Myocyte (in vitro differentiated cells): ENCODE measurements at places on chromosomes 3 and 15.

DNA sequence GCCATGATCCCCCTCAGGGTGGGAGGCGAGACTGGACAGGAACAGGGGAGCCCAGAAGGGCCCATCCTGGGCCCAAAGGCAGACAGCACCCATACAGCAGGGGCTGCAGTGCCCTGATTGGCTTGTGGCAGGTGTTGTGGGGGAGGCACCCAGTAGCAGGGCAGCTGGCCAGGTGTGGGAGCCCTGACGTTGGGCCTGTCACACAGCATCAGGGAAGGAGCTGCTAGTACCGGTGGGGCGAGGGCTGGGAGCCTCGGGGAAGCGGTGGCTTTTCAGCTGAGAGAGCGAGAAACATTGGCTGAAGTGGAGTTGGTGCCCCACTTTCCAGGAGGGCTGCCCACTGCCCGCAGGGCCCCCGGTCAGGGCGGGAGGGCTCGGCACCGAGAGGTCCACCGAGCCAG is 19.7 kb upstream of the CYP11A1 start:
- no peak for DNase-seq

GRCh38 chr3:50370594-50370993 is 11.3 kb upstream of the TMEM115 start:
- no peak for DNase-seq

- DNase-seq, result peak; percentile 60
Observed at GRCh38 chr3:155870945-155871745, 695 bp downstream of the GMPS start.

DNA sequence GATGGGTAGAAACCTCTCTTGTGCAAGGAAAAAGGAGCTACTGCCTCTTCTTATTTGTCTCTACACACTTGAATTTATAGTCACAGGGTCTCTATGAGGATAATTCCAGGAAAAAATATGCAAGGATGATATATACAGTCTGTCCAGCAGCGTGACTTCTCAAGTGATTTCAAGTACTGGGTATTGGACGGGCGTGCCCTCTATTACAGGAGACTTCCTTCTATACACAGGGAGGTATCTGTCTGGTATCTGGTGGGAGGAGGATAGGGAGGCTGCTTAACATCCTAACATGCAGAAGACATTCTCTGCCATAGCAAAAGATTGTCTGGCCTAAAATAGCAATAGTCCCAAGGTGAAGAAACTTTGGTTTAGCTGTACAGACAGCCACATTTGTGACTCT is 146.1 kb downstream of the TPRG1 start:
- DNase-seq, result no peak

DNA sequence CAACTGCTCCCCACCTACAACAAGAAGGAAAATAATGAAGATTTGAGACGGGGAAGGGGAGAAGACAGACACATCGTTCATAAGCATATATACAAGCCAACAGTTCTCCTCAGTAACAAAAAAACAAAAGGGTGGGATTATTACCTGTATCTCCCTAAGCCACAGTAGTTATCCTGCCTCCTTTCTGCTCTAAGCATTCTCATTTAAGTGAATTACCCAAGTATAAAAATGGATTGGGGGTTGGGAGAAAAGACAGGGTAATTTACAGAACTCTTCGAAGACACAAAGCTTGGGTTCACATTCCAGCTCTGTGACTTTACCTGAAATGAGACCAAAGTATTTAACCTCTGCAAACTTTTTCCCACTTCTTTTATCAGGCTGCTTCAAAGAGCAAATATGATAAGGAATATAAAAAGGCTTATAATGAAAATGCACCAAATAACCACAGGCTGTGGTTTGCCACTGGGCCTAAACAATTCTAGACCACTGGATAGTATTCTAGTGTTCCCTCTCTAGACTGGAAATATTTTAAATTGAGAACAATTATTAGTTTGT is 64.4 kb downstream of the UACA start:
- DNase-seq, result no peak

DNA sequence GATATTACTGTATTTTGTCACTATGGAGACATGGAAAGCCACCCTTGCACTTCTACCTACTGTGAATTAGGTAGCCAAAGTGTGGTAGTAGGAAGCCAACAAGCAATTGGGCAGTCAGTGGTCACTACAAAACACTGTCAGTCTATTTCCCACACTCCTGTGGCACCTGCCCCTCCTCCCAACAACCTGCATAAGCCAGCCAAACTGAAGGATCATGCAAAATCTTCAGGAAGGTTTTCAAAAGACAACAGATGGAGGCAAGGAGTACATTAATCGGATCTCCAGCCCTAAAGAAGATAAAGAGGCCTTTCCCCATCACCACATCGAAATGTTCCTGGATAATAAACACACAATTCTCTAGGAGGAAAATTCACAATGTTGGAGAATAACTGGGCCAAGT is 11.9 kb downstream of the POMGNT2 start:
- DNase-seq, result no peak

DNA sequence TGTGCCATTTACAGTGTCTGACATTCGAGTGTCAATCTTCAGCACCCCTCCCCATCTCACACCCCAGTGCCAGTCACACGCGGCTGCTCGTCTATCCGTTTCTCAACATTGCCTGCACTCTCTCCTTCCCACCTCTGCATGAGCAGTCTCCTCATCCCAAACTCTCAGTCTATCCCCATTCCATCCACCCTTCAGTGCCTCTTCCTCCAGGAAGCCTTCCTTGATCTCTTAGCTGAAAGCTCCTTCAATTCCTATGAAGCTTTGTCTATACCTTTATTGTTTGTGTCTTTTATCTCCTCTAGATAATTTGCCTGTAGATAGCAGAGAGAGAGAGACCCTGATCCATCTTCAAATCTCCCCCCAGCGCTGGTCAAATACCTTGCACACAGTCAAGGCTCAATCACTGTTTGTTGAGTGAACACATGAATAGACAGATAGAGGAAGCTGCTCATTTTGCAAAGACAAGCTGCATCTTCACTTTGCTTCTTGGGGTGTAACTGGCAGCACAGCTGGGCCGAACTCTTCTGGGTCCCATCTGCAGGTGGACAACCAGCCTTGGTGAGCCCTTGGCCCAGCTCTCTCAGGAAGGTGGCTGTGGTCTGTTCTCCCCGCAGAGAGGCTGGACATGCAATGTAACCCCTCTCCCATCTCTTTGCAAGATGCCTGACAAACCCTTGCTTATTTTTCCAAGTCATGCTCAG is 52.8 kb downstream of the ITGA11 start:
- DNase-seq, result no peak

DNA sequence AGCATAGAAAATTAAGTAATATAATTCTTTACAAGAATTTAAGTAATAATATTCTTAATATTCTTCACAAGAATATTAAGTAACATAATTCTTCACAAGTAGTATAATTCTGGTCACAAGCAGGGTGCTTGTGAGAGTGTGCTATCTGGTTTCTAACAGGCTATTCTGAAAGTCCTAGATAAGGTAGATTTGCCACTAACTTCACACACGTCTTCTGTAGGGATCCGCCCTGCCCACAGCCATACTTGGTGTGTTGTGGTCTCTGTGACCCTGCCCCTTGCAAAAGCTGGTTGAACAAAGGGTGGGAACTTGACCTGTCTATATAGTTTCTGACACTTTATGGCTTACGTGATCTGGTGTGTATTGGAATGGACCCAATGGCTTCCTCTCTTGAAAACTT is 253.4 kb upstream of the MDFIC2 start:
- no peak for DNase-seq

- peak; percentile 7 for DNase-seq
Observed at GRCh38 chr3:68306571-68306970, 625.8 kb downstream of the TAFA4 start.

DNA sequence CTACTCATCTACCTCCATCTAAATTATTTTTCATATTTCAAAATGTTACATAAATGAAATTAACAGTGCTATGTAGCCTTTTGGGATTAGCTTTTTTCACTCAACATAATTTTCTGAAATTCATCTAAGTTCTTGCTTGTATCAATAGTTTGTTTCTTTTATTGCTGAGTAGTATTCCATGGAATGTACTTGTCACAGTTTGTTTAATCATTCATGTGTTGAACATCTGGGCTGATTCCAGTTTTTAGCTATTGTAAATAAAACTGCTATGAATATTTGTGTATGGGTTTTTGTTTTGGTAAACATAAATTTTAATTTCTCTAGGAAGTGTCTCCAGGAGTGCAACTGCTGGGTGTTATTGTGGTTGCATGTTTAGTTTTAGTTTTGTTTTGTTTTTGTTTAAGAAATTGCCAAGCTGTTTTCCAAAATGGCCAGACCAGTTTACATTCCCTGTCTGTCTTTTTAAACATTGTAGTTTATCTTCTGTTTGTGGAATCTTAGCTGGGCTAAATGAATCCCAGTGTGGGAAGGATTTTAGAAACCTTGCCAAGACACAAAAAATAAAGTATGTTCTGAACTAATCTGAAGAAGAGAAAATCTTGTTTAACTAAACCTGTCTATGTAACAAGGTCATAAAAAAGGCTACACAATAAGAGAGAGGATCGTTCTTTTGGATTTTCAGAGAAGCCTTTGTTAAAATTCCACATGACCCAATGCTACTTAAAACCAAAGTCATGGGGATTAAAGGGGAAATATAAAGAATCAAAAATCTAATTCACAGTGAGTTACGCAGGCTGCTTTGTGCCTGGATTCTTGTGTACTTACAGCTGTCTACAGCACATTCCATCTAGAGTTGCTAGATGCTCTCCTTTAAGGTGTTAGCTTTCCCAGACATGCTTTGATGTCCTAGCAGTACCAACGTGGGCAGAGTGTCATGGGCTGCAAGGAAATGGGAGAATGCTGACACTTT is 129.2 kb upstream of the SUCLG2 start:
- peak; percentile 13 for DNase-seq

- peak; percentile 80 for DNase-seq
Observed at GRCh38 chr3:52704611-52705437, 767 bp downstream of the GLT8D1 start.

DNA sequence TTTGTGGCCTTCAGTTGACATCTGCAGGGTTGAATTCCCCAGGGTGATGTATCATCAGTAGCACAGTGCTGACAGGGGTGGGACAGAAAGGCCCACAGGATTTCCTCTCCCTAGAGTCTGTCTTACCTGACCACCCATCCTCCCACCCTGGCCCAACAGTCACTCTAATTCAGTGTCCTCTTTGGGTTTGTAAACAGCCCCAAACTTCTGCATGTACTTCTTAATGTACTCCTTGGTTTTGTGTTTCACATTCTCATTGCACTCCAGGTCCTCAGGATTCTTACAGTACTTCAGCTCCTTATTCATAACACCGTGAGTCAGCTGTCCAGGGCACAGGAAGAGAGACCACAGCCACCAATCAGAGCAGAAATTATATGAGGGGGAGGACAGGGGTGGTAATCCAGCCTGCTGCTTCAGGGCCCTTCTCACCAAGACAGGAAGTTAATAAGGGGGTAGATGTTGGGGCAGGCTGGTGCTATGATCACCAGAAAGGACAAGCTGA is 37.5 kb downstream of the NBEAL2 start:
- peak; percentile 83 for DNase-seq

- DNase-seq, result no peak
Observed at GRCh38 chr3:149212386-149212785, 9.2 kb downstream of the CP start.

- peak; percentile 75 for DNase-seq
Observed at GRCh38 chr3:147411238-147411814, 2.2 kb downstream of the ZIC1 start.

DNA sequence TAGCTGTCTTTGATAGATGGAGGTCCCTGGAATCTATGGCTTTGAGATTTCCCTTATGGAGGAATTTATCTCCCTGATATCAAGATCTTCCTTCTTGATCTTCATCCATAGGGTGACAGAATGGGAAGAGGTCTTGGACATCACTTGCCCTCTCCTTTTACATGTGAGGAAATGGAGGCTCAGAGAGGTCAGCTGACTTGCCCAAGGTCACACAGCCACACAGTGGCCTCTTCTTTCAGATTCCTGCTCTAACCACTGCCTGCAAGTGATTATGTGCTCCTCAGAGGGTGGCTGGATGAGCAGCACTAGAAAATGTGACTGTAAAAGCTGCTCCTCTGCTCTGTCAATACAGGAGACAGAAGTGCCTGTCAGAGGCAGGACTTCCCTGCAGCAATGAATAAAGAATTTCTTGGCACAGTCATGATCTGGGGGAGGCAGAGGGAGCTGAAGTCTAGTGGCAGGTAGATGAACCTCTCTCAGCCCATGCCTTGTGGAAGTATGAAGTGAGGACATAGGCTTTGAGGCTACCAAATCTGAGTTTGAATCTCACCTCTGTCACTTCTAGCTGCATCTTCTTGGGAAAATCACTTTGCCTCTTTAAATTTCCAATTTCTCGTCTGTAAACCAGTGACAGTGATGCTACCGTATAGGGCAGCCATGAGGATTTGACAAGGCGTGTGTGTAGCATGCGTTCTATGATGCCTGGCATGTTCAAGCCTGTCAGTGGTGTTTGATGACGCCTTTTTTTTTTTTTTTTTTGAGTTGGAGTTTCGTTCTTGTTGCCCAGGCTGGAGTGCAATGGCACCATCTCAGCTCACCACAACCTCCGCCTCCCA is 12.0 kb downstream of the SSUH2 start:
- DNase-seq, result no peak

DNA sequence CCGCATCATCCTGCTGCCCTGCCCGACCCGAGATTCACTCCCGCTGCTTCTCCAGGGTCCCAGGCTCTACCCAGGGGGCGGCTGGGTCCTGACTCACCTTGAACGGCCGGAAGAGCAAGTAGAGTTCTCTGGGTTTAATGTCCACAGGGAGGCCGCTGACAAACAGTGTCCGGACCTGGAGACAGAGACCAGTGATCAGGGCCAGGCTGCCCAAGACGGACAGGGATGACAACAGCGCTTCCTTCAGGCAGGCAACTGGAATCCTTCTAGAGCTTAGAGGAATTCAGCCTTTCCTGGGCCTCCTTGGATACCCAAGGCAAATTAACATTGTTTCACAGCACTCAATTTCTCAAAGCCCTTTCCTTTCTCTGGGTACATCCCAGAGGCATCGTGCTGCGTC is 23.9 kb downstream of the RBPMS2 start:
- DNase-seq, result no peak

DNA sequence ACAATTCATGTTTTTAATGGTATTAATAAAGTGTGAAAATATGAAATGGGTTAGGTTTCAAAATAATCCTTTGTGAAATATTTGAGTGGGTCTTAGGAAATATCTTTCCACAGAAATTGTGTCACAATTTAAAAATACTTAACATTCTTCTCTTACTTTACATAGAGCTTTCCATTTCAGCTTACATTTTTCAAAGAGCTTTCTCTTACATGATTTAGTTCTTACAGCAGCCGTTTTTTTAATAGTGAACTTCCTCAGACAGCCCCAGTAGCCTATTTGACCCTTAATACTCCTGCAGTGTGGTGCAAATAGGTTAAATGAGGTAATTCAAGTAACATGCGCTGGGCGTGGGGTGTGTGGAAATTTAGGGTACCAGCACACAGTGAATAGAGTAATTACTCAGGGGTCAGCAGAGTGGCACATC is 21.8 kb downstream of the P2RY12 start:
- no peak for DNase-seq

DNA sequence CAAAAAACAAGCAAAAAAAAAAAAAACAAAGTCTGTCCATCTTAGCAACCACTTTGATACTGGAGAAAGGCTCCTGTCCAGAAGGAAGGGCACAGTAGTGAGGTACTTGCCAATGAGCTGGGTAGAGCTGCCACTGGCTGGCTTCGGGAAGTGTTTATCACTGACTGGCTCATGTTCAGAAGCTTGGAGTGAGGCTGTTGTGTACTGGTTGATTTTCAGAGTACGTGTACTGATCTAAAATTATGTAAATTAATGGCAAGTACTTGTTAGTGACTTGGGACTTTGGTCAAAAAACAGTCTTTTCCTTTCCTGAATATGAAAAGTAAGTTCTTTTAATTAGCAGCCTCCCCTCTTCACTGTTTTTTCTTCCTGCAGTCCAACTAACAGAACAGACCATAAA is 979 bp upstream of the ZNF621 start:
- no peak for DNase-seq
